ENCODE measurements at places on chromosomes 6 and 20. TPM values are rescaled to one million over a fixed set of nuclear protein-coding genes. Genes with fewer than 3 reads are reported as not detected.

GRCh38 chr20:24991897-24992486 is 559 bp downstream of the APMAP start:
- no peak for DNase-seq

DNA sequence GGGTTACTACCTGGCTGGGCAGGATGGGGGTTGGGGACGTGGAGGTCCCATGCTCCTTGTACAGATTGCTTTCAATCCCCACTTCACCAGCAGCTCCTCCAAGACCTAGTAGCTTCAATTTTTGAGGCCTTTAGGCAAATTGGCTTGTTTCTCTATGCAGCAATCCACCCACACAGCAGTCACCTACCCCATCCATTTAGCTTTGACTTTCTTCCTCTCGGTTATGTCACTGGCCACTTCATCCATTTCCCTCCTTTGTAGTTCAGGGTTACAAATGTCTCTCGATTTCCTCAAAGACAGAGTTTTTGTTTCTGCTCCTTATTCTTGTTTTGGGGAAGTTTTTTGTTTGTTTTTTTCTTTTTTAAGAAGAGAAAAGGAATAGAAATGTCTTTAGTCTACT is 33.4 kb upstream of the RSPO4 start:
- DNase-seq, result no peak

Gene OOEP
- total RNA-seq, result 12.2 TPM

Gene ACTR5
- 7.8 TPM for total RNA-seq

GRCh38 chr20:50513169-50514034 is 3.2 kb downstream of the PTPN1 start:
- DNase-seq, result no peak

Gene KIF6
- total RNA-seq, result not detected

All from PC-9 (cell line).